ENCODE measurements at places on chromosomes 12 and 14.
A peak's percentile ranks its signal among the peaks of the same experiment; 100 is the strongest.

GRCh38 chr12:53976172-53976822 is 1.5 kb upstream of the HOTAIR start:
- DNase-seq: no peak

DNA sequence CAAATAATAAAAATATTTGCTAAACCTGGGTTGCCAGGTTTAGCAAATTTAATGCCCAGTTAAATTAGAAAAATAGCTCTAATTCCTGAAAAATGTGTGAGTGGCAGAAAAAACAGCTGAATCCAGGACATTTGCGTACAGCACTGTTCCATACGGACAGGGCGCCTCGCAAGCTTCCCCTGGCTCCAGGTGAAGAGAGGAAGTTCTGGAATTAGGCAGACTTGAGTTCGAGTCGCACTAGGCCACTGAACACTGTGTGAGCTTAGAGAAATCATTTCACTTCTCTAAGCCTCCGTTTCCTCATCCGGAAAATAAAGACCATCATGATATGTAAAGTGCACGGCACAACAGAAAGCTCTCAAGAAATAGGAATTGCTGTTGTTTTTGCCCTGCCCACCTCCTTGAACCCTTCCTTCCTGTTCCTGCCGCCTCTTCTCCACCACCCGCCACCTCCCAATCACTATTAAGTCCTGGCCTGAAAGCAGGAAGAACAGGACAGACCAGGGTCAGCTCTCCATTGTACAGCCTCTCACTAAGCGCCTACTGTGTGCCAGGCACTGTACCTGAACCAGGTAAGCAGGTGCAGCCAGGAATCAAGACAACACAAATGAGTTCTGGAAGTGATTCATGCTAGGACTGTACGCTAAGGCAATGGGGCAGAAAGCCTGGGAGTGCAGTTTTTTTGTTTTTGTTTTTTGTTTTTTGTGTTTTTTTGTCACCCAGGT is 763 bp upstream of the PHETA1 start:
- no peak for DNase-seq

DNA sequence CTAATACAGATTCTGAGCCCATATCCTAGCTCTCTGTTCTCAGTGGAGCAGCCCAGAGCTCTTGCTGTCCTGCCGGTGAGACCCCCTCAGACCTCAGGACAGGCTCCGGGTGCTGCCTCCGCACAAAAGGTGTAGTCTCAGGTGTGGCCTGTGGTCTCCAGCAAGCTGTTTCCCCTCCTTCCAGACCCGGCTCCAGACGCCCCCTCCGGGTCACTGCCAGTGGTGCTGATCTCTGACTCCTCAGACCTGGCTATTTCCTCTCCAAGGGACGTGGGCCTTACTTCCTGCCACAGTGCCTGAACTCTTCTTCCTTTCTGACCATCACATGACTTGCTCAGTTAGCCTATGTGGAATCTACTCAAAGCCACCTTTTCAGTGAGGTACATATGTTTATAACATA is 337.5 kb downstream of the GLT1D1 start:
- no peak for DNase-seq

DNA sequence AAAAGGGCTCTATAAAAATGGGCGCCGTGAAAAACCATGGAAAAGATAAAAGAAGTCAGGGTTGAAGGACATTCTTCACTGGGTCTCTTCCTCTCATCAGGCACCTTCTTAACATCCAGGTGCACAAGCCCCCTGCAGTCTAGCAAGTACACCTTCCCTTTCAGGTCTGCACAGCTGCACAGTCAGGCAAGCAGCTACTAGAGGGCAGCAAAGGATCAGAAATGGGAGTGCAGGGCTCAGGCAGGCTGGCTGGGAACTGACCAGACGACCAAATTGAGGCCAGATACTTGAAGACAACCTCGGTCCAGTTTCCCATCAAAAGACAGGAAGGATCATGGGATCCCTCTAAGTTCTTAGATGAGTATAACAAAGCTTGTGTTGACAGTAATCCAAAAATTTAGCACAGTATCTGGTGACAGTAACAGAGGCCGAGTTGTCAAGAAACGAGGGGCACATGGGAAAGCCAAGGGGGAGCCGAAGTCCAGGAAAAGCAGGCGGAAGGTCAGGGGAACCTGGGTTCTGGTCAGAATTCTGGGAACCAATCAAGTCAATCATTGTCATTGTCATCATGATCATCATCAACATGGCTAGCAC is 10.1 kb upstream of the GRIP1 start:
- peak; percentile 27 for DNase-seq

DNA sequence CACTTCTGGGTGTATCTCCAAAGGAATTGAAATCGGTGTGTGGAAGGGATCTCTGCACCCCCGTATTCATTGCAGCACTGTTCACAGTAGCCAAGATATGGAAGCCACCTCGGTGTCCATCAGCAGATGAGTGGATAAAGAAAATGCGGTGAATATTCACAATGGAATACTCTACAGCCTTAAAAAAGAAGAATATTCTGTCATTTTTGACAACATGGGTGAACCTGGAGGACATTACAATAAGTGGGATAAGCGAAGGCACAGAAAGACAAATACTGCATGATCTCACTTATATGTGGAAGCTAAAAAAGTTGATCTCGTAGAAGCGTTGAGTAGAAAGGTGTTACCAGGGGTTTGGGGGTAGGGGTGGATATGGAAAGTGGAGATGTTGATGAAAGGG is 111.9 kb downstream of the BEGAIN start:
- DNase-seq: no peak

DNA sequence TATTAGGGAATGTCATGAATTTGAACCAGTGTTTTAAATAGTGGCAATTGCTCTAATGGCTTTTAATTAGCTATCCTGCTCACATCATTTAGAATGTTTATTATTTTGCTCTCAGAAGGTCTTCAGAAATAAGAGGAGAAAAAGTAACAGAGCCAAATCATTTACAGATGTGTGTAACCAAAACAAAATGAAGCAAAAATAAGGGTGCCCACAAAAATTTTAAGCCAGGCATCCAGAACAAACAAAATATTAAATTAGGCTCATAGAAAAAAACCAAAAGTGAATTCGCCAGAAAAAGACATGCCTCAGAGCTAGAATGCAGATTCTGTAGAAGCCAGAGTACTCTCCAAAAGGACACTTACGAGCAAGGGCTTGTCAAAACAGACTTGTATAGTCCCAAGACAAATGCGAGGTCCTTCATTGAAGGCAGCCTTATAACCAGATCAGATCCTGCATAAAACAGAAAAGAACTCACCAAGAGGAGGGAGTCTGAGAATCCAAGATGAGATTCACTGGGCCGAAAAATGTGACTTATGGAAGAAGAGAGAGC is 20.2 kb upstream of the SERPINA1 start:
- DNase-seq: no peak

DNA sequence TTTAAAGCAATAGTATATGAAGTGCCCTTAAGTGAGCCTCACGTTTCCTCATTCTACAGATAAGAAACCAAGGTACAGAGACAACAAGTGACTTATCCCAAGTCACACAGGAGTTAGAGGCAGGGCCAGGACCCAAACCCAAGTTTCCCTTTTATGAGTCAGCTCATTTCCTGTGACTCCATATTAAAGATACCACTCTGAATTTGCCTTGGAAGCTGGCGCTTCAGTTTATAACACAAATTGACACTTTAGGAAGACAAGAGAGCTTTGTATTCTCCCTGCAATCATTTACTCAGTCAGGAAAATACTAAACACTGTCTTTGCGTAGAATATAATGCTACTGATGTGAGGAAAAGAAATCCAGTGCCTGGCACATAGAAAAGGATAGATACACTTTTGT is 43.2 kb downstream of the MYBPC1 start:
- DNase-seq: no peak

GRCh38 chr12:96436366-96437170 is 36.3 kb upstream of the CDK17 start:
- no peak for DNase-seq

DNA sequence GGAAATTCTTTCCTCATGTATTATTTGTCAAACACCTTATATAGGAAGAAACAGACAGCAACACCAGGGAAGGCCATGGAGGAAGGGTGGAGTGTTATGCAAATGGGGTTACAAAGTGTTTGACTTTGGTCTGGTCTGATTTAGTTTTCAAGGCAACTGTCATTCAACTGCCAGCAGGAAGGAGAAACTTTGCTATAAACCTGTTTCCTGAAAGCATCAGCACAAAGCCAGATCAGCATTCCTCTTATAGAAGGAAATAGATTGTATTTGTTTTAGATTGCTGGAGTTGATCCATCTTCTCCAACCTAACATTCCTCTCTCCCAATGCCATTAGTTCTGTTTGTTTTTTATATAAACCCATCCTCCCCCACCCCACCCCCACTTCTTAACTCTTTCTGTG is 65.7 kb downstream of the STAB2 start:
- DNase-seq: no peak

DNA sequence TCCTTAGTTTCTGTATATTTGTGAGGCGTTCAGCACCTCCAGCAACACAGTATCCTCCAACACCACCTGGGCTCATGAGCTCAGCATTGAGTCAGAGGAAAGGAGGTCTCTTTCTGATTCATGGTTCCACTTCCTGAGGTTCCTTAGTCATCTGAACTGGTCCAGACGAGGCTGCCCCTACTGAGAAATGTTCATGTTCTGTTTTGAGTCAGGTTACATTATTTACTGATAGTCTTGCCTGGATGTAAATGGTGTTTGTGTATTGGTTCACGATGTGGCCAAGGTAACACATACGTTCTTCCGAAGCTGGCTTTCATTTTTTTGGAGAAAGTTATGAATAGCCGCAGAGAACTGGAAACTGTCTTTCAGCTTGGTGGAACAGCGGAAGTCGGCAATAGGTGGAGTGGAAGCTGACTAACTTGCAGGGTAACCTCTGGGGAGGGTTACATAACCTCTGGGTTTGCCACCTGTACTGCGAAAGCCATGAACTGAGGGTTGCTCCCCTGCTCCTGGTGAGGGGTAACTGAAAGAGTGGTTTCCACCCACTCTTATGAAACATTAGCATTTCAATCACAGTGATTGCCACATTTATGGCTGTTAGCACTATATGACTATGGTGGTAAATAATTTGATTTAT is 42.2 kb upstream of the MANSC4 start:
- DNase-seq: peak; percentile 73

DNA sequence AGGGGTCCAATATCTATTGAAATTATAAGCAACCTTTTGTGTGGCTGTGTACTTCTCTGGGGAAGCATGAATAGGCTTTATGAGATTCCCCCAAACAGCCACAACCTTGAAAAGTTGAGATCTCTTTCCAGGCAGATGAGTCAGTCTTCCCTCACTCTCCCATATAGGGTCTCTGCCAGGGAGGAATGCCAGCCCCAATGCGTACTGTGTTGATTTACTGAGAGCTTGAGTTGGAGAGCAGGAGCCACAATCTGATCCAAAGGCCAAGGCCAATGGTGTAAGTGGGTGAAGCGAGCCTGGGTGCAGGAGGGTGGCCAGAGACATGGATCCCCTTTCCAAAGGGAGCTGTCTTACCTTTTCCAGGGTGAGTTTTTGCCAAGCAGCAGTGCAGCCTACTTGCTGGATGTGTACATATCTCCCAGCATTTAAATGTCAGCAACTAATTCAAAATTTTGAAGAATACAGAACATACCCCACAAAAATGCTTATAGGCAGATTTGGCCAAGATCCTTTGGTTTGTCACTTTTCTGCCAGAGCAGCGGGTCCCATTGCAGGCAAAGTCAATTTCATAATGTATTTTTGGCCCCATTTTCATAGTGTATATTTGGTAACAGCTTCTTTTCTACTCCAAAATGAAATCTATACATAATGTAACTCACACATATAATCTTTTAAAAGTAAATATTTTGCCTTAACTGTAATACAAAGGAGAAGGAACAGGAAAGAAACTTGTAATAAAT is 88.2 kb downstream of the TBC1D30 start:
- no peak for DNase-seq

- DNase-seq: no peak
These were observed 281.0 kb upstream of the CRY1 start for GRCh38 chr12:107374161-107374840.

- DNase-seq: no peak
These were observed 101.9 kb downstream of the GAS2L3 start for GRCh38 chr12:100675432-100675831.

GRCh38 chr14:94599656-94600004 is 12.6 kb upstream of the SERPINA3 start:
- no peak for DNase-seq

DNA sequence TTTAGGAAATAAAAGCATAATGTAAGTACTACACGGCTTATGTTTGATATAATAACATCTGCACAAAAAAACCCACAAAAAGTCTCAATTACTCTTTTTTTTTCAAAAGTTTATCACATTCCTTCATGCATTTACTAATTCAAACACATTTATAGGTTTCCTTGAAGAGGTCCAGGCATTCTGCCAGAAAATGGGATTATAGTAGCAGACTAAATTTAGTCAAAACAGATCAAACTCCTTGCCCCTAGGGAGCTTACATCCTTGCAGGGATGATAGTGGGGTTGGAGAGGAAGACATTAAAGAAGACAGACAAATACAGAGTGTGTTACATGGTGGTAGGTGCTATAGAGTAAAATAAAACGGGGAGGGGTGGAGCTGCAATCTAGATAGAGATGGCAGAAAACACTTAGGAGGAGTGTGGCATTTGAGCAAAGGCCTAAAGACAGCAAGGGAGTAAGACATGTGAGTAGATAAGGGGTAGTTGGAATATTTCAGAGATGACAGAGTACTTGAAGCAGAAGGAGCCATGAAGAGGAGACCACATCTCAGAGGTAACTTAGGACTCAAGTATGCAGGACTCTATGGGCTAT is 266.9 kb downstream of the PPFIA2 start:
- DNase-seq: no peak

- no peak for DNase-seq
These were observed 264.2 kb downstream of the SLC6A15 start for GRCh38 chr12:84648425-84648824.

DNA sequence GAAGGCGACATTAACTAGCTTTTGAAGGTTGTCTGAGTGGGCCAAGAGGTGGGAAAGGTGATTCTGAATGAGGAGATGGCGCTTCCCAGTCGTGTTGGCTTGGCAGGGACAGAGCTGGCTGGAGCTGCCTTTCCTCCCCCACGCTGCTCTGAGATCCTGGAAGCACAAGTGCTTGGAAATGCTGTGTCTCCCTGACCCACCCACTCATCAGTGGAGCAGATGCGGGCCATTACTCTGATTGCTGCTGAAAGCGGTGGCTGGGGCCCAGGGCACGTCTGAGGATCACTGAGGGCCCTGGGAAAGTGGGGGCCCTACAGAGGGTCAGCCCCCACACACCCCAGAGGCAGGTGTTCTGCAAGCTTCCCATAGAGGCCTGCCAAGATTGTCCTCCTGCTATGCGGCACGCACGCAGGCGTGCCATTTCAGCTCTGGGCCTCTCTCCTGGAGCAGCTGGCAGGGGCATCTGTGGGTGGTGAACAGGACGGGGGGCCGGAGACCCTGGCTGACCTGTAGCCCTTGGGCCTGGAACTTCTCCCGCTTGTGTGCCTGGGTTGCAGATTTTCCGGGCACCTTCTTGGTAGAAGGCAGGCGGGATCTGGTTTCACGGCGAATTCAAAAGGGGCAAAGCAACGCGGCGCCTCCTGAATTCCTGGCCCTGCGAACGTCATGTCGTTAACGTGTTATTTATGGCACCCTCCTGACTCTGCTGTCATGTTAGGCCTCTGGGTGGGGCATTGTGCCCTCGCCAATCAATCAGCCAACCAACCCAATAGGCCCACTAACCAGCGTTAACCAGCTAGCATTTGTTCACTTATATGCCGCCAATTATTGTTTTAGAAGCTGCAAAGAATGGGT is 133.8 kb upstream of the TBX3 start:
- no peak for DNase-seq

GRCh38 chr12:76520348-76520747 is 39.2 kb downstream of the OSBPL8 start:
- no peak for DNase-seq

GRCh38 chr14:65243766-65244442 is 141.6 kb upstream of the MAX start:
- DNase-seq: no peak

- peak; percentile 33 for DNase-seq
These were observed 9.0 kb upstream of the OR6J1 start for GRCh38 chr14:22653012-22653621.

Measured in GM12864 (cell line).